Smooth muscle cell of bladder (primary cell): ENCODE measurements at places on chromosomes 5 and 9. TPM values are rescaled to one million over a fixed set of nuclear protein-coding genes. Genes with fewer than 3 reads are reported as not detected.

NOTCH1 gene
- 13.5 and 17.4 TPM in 2 replicates for total RNA-seq

QRFP gene
- total RNA-seq, result not detected in 2 replicates

CD180 gene
- total RNA-seq, result 0.14 TPM in 1 of 2 replicates, not detected in the other

KIF20A gene
- total RNA-seq, result 8.8 and 9.1 TPM in 2 replicates

ELAVL2 gene
- total RNA-seq, result 0.09 and 0.14 TPM in 2 replicates

GZMA gene
- not detected in 2 replicates for total RNA-seq

PCDHB14 gene
- total RNA-seq, result 0.46 and 0.85 TPM in 2 replicates

GAS1 gene
- 85.8 and 306 TPM in 2 replicates for total RNA-seq

PCDHGB2 gene
- 2.4 and 2.7 TPM in 2 replicates for total RNA-seq

PTCD2 gene
- total RNA-seq, result 5.7 and 9.4 TPM in 2 replicates

F12 gene
- total RNA-seq, result 0.18 and 0.28 TPM in 2 replicates
